ENCODE measurements at places on chromosomes 1 and 21.
A peak's percentile ranks its signal among the peaks of the same experiment; 100 is the strongest.

- no peak for DNase-seq
These were observed 154.4 kb downstream of the ZSCAN20 start for GRCh38 chr1:33626801-33627200.

GRCh38 chr1:170436928-170437327, 95.0 kb upstream of the GORAB start:
- DNase-seq, result no peak

- no peak for DNase-seq
These were observed 22.8 kb downstream of the ERG start for GRCh38 chr21:38475519-38475918.

DNA sequence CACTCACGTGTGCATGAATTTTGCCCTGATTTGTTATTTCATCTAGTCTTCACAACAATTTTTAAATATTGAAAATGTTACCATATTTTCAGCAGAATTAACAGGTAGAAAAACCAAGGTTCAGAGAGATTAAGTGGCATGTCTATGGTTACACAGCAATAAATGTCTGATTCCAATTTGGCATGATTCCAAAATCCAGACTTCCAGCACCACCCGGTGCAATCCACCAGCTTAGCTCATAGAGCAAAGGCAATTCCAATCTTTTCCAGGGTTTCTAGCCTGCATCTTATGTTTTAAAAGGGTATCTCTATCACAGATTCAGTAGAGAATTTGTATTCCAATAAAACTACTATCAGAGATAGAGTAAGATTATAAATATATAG, 161.8 kb downstream of the TPR start:
- DNase-seq, result no peak

DNA sequence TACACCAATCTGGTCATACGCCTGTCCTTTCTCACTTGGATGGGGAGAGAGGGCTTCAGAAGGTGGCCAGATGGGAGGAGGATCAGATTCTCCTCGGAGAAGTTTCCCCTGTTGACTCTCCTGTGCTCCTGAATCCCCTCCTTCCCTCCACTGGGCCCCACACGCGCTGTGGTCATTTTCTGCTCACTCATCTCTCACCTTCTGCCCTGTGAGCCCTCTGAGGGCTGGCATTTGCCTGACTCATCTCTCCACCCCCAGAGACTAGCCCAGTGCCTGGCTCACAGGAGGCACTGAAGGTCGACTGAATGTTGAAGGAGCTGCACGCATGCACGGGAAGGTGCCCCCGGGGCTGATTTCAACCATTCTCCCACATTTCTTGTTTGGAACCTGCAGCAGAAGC, 14.2 kb downstream of the ABCA4 start:
- no peak for DNase-seq

DNA sequence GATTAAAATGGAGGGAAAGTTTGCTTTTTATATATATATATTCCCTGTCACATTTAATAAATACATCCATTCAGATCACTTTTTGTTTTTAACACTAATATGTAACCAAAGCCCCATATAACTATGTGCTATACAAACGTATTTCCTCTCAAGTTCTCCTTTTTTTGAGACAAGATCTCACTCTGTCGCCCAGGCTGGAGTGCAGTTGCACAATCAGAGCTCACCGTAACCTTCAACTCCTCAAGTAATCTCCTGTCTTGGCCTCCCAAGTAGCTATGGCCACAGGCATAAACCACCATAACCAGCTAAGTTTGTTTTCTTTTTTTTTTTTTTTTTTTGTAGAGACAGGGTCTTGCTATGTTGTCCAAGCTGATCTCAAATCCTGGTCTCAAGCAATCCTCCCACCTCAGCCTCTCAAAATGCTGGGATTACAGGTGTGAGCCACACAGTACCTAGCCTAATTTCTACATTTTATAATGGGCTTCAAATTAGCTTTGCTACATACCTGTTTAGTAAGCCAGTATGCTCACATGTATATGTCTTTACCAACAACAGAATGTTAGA, 120.0 kb downstream of the TGFBR3 start:
- DNase-seq, result no peak

DNA sequence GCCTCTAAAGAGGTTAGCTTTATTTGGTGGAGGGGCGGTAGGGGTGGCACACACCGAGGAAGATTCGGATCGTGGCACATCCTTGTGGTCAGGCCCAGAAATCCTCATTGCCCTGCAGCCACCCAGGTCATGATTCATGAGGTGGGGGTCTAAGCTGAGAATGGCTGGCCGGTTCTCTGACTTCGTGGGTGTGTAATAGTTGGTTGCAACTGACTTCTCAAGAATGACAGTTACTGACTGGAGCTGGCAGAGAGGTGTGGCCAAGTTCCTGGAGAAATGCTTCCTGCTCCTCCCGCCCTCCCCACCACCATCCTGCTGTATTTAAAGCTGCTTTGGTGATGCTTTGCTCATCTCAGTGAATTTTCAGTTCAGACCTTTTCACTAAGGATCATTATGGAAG, 198.6 kb downstream of the KIF26B start:
- DNase-seq, result no peak

DNA sequence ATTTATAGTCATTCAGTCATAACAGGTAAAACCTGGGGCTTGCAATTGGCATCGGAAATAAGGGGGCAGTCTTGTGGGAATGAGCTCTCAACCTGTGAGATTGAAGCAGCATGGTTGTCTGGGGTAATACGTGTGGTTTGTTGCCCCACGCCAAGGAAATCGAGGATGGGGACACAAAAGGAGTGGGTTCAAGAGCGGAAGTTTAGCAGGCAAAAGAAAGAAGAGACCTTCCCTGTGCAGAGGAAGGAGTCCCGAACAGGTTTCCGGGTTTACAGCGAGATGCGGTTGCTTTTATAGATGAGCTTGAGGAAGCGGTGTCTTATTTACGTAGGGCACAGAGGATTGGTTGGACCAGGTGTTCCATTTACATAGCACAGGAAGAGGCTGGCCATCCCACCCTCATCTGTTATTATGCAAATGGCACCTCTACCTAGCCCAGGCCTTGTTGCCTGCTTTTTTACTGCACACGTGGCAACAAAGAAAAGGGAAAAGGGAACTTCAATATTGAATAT, 37.3 kb downstream of the IFNAR1 start:
- DNase-seq, result peak; percentile 45

- DNase-seq, result no peak
These were observed 76.4 kb downstream of the GDAP2 start for GRCh38 chr1:117852853-117853553.

GRCh38 chr1:203402629-203403337, 51.9 kb upstream of the FMOD start:
- no peak for DNase-seq
